NT2/D1 (cell line): ENCODE measurements at places on chromosomes 6 and 20.

DNA sequence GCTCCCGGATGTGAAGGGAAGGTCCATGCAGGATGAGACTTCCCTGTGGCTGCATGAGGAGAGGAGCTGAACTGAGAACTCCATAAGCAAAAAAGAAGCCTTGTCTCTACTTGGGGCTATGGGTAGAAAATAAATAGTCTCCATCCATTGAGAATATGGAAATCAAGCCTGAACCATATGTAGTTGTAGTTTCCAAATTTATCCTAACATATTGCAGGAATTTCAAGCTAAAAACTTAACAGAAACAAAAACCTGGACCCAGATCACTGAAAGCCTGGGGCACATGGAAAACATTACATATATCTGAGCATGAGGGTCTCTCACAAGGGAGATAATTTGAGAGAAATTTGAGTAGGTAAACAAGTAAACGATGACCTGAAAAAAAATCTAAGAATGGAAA lies 94.9 kb upstream of the C6orf118 start:
- no peak for DNase-seq

GRCh38 chr6:139744891-139745290 lies 370.4 kb upstream of the CITED2 start:
- DNase-seq = no peak

- DNase-seq = no peak
These were observed 38.6 kb downstream of the ZHX3 start for GRCh38 chr20:41278936-41279335.

DNA sequence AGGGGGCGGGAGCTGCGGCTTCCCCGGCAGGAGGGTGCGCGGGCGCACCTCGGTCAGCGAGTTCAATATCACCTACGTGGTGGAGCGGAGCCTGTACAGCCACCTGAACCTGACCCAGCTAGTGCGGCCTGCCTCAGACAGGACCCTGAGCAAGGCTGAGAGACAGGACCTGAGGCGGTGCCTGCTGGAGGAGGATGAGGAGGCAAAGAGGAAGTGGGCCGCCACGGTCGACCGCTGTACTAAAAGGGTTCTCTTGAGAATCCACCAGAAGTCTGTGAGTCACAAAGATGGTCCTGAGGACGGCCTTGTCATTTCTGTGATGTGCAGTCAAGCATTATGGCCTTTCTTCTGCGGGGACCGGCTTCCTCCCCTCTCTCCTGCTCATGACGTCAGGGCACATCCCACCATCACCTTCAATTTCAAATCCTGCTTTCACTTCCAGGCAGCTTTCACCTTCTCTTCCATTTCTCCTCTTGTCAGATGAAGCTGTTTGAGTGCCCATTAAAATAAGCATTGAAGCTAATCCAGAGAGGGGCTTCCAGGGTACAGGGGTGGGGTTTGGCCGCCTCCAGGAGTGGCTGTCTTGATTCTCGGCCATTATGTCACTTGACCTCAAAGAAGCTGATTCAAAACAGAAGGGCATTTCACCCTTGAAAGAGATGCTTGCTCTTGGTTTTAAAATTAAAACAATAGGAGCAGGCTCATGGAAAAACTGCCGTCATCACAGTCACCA lies 177.6 kb downstream of the SASH1 start:
- DNase-seq = no peak

DNA sequence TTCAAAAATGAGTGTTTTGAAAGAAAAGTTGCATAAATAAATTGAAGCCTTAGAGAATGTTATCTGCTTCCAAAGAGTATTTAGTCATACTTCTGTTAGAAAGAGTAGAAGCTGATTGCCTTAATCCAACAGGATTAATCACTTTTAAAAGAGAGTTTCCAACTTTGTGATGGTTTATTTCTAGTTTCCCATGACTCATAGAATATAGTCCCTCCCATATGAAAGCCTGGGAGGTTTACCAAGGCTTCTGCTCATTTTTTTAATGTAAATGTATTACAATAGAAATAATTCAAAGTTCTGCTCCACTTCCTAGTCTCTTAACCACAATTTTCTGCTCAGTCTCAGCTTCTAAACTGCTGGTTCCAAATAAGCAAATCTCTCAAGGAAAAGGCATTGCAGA lies 118.0 kb upstream of the IRAK1BP1 start:
- DNase-seq = no peak
